ENCODE measurements at places on chromosomes 5 and 9.
A peak's percentile ranks its signal among the peaks of the same experiment; 100 is the strongest.

DNA sequence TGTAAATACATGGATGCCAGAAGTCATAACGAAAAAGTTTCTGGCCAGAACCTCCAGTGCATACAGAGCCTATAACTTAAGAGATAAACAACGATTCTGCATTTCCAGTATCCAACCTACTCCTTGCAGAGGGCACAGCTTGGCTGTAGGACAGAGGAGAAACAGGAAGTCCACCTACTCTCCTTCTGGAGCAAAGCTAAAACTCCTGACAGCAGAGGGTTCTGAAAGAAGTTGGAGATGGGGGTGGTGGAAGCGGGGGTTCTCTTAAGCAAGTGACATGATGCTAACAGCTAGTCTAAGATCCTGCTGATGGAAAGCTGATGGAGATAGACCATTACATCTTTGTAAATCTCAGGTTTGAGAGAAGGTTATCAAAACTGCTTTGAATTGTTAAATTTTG lies 35.5 kb upstream of the CTNNAL1 start:
- no peak for DNase-seq

GRCh38 chr5:176540956-176541337 lies 3.7 kb upstream of the RNF44 start:
- no peak for DNase-seq

- no peak for DNase-seq
These were observed 39.0 kb upstream of the CLPTM1L start for GRCh38 chr5:1383886-1384401.

DNA sequence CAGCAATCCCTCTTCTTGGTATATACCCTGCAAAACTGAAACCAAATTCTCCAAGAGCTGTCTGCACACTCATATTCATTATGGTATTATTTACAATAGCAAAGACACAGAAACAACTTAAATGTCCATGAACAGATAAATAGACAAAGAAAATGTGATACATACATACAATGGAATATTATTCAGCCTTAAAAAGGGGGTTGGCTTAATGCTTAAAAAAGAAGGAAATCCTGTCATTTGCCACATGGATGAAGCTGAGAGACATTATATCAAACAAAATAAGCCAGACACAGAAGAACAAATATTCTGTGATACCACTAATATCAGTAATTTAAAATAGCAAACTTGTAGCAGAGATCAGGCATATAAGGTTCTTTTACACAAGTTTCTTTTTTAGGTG lies 46.5 kb upstream of the GAS1 start:
- no peak for DNase-seq

DNA sequence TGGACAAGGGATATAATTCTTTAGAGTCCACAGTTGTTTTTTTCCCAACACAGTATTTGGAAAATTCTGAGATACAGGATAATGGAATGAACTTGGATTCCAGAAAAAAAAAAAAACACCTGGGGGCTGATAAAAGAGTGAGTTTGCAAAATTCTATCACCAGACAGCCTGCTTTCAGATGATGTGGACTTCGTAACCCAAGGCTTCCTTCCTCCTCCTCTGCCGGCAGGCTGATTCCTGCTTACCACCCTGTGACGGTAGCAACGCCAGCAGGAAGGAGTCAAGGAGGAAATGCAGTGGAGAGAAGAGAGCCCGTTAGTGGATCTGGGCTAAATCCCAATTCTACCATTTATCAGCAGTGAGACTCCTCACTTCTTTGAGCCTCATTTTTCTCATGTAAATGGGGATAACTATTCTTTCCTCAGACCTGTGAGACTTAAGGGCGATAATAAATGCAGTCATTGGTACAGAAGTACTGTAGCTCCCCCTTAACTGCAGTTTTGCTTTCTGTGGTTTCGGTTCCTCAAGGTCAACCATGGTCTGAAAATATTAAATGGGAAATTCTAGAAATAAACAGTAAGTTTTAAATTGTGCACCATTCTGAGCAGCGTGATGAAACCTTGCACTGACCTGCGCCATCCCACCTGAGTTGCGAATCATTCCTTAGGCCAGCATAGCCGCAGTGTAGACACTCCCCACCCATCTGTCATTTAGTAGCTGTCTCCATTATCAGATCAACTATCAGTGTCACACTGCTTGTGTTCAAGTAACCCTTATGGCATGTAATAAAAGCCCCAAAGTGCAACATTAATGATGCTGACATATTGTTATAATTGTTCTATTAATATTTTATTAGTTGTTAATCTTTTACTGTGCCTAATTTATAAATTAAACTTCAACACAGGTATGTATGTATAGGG lies 71.4 kb downstream of the DCP2 start:
- no peak for DNase-seq

DNA sequence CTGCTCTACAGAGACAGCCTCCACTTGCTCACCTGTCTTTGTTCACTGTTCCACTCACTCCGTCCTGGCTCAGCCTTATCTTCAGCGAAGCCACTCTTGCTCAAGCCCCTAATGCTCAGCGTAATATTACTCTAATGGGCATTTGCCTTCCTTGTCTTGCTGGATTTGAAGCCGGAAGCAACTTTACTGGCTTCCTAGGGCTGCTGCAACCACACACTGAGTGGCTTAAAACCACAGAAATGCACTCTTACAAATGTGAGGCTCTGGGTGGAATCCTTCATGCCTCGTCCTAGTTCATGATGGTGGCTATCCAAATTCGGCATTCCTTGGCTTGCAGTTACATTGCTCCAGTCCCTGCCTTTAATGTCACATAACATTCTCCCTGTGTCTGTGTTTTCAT lies 85.5 kb upstream of the MARCHF11 start:
- no peak for DNase-seq

- DNase-seq, result no peak
These were observed 99.6 kb downstream of the LURAP1L start for GRCh38 chr9:12874395-12874794.

DNA sequence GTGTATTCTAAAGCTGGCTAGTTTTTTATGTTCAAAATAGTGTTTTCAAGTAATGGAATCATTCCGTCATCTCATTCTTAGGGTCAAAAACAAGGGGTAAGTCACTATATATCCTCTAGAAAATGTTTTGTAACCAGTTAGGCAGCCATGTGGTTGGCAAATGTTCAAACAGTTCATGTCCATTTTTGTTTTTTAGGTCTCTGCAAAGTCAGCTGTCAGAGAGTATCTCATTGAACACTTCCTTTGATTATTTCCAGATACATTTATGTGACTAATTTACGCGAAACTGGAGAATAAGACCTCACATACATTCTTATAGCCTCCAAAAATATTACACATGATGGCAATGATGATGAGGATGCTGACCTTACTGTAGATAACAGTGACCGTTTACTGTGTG lies 50.4 kb downstream of the TRIO start:
- no peak for DNase-seq

DNA sequence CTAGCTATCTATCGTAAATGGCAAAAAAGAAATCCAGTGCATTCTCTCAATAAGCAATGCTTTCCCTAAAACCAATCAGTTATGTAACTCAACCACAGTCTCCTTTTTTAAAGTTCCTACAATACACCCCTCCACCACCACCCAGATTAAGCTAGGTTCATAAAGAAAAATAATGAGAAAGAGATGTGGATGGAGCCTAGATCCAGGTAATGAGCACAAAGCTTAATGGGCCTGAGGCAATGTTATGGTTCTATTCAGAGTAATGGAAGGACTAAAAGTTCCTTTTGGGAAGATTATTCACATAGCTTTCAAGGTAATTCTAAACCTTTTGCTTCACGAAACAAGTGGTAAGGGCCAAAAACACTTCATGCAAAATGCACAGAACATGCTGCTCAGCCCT lies 113.5 kb downstream of the MPDZ start:
- DNase-seq, result no peak

DNA sequence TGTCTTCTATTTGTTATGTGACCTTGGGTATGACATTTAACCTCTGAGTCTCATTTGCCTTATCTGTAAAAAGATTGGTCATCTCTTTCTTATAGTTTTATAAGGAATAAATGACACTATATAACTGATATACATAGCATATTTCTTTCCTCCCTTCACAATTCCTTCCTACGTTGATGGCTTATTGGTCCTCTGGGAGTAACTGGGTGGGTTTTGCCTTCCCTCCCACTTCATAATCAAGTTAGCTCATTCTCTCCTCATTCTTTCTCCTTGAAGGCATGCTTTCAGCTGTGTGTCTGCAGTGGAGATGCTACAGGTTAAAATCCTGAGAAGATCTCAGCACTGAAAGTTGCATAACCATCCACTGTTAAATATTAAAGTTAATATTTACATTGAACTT lies 382.4 kb downstream of the TMEM38B start:
- DNase-seq, result no peak

DNA sequence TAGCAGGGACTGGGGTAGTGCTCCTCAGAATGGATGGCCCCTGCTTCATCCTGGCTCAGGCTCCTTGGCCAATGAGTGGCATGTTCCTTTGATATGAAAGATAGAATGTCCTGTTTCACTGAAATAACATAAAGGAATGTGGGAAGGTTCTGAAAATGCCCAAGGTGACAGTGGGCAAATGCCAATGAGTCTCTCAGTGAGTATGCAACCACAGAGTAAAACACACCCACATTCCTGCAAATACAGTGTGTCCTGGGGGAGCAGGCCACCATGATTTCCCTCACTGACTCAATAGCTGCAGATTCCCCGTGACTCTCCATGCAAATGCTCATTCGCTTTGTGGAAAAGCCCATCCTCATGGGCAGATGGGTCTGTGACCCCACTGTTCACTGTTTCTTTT lies 36.4 kb downstream of the ZNF366 start:
- DNase-seq, result no peak

- no peak for DNase-seq
These were observed 96.0 kb downstream of the AK8 start for GRCh38 chr9:132782037-132782436.

DNA sequence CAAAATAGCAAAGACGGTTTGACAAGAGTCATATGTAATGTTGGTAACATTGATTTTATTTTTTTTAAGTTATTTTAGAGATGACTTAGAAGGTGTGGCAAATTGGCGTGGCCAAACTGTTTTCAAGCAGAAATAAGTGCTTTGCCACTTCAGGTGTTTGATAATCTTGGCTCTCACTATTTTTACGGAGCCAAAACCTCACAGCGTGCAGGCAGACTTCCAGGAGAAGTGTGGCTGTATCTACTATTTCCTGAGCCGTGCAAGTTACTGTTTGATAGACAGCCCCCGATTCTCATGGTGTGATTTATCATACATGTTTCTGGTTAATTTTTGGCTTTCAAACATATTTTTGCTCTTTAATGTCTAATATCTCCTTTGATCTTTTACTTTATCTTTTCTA lies 269.5 kb downstream of the ADAMTSL1 start:
- DNase-seq, result no peak

DNA sequence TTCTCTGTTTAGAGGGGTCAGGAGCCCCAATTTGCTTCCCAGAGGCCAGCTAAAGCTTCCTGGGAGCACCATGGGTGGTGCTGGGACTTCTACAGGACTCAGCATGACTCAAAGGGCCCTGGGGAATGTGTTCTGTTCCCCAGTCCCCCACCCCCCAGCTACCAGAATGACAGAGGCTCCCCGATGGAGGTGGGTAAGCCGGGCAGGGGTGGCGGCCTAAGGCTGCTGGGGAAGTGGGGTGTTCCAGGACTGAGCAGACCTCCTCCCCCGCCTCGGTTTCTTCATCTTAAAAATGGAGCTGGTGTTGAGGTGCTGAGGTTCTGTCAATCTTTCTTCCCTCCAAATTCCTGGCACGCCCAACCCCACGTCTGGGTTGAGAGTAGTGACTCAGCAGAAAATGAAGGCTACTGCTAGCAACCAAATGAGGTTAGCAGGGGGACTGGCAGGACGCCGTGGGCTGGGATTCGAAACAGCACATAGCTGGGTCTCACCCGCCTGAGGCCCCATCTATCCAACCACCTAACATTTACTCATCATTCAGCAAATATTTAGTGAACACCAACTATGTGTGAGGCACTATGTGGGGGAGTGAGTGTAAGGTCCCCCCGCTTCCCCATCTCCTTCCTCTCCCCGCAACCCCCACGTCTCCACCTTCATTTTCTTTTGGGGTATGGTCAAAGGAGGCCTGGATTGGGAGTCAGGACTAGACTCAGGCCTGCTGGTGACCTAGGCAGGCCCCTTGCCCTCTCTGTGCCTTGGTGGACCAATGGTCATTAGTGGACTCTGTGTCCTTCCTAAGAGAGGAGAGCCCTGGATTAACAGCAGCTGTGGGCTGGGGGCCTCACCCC lies 50.2 kb downstream of the C9orf50 start:
- DNase-seq, result no peak

GRCh38 chr9:19200229-19200628 lies 30.3 kb upstream of the DENND4C start:
- DNase-seq, result no peak

DNA sequence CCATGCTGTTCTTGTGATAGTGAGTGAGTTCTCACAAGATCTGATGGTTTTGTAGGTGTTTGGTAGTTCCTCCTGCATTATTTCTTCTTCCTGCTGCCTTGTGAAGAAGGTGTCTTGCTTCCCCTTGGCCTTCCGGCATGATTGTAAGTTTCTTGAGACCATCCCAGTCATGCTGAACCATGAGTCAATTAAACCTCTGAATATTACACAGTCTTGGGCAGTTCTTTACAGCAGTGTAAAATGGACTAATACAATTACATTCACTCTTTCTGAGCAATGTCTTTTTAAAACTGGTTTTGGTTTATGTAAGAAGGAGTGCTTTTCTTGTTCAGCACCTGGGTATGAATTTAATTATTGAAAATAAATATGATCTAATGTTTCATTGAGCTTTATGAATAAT lies 50.7 kb upstream of the ARRDC3 start:
- no peak for DNase-seq

GRCh38 chr9:32644698-32645097 lies 9.2 kb upstream of the TAF1L start:
- no peak for DNase-seq

GRCh38 chr9:113954591-113954990 lies 78.5 kb downstream of the ZNF618 start:
- no peak for DNase-seq

GRCh38 chr9:137313956-137314560 lies 12.0 kb upstream of the NRARP start:
- DNase-seq, result peak; percentile 69

DNA sequence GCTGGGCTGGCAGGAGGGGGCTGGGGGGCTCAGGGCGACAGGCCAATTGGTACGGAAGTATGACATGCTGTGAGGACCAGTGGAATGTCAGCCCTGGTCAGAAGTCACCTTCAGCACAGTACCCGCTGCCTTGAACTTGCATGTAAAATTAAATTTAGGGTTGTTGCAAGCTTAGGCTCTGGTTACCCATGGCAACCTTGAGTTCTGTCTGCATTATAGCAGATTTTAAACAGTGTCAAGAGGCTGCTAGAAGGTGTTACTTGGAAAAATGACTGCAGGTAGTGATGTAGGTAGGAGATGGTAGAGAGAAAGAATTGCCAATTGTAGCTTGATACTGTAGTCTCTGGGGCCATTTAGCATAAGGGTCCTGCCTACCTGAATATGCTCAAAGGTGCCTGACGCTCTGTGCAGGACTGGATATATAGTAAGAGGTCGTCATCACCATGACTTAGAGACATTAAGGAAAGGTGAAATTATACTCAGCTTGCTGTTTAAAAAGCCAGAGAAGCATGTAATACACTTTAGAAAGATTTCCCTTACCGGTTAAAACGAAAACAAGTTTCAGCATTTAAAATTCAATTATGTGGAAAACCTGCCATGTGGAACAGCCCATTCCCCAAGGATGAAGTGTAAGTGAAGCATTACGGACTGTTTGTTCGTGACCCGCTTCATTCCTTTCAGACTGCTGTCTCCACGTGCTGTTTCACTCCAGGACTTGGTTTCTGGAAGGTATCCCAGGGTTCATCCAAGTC lies 169.0 kb downstream of the PDZD2 start:
- DNase-seq, result no peak

GRCh38 chr5:36152324-36153297 lies 700 bp downstream of the SKP2 start:
- DNase-seq, result no peak

GRCh38 chr5:160547872-160548271 lies 126.2 kb downstream of the PTTG1 start:
- DNase-seq, result no peak

- no peak for DNase-seq
These were observed 28.5 kb upstream of the MATR3 start for GRCh38 chr5:139265001-139265400.
